Testis (tissue), 5 donors: ENCODE measurements at places on chromosomes 1 and 21. TPM values are rescaled to one million over a fixed set of nuclear protein-coding genes. Genes with fewer than 3 reads are reported as not detected.

- H3K27me3 ChIP-seq, result no peaks in the 10 kb centered on the region
- DNase-seq, result no peak
- H3K27ac ChIP-seq, result no peak overlapping the region
- H3K4me1 ChIP-seq, result no peaks in the 10 kb centered on the region
These were observed 89.5 kb downstream of the RUNX1 start for GRCh38 chr21:34959607-34960006.

DNA sequence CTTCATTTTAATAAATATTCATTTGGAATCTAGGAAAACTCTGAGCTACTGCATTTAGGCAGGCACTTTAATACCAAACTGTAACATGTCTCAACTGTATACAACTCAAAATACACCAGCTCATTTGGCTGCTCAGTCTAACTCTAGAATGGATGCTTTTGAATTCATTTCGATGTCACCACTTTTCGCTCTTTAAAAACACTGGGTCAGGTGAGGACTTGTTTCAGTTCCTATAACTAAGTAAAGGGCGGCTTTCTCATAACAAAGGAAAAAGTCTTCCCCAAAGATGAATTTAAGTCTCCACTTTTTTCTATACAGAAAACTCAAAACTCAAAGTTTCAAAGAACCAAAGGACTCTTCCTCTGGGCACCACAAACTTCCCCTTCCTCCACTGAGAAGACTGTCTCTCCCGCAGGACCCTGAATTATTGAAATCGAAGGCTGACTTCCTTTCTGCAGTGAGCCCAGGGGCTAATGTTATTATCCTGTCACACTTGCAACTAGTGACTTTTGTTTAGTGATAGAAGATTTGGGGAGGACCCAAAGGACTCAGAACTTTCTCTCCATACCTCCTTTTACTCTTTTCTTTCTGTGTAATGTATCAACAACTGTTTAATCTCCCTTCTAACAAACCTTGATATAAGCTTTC is 9.7 kb upstream of the DHX9 start:
- no peak for DNase-seq
- no peaks in the 10 kb centered on the region for H3K4me1 ChIP-seq
- no peaks in the 10 kb centered on the region for H3K27me3 ChIP-seq
- no peak overlapping the region for H3K4me3 ChIP-seq

DNA sequence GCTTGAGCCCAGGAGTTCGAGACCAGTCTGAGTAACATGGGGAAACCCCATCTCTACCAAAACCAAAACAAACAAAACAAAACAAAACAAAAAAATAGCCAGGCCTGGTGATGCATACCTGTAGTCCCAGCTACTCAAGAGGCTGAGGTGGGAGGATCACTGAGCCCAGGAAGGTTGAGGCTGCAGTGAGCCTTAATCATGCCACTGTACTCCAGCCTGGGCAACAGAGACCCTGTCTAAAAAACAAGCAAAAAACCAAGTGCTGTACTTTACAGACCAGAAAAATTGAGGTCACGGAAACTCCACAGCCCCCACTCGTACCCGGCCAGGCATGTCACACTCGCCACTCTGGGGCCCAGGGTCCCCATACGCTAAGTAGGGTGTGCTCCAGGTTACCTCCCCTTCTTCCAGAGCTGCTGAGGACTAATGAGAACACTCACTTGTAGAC is 22.9 kb downstream of the ATP2B4 start:
- DNase-seq, result no peak
- H3K4me3 ChIP-seq, result no peak overlapping the region

DNA sequence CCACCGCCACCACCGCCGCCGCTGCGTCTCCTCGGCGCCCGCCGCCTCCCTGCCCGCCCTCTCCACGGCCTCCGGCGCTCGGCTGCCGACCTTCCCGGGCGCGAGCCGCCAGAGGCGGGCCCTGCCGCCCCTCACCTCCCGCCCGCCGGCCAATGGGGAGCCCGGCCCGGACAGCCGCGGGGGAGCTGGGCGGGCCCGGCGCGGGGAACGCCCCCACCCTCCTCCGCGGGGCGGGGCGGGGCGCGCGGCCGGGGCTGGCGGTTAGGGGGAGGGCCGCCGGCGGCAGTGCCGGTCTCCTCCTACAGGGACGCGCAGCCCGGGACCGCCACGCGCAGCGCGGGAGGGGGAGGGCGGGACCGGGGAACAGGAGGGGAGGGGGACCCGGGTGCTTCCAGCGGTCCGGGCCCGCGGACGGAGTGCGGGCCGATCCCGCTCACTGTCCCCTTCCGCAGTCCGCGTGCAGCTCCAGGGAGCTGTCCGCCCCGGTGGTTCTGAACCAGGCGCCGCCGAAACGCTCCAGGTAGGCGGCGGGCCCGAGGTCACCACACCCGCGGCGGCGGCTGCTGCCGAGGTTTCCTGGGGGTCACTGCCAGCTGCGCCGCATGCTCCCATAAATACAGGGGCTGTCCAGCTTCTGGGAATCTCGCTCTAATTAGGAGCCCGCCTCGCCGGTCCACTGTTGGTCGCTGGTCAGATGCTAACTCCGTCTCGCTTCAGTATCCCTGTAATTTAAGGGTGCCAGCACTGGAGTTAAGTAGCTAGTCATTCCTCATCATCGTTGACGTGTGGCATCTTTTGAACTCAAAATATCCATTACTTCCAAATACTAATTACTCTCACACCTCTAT is at the start of gene PGBD5:
PGBD5 (minus strand) TSS at position 87 of the 848 bp plus-strand sequence. CDS start 404 bp downstream, outside the sequence.
- no peaks in the 10 kb centered on the region for H3K36me3 ChIP-seq
- H3K27me3 ChIP-seq, result no peaks in the 10 kb centered on the region
- H3K27ac ChIP-seq, result no peak within 1 kb of the TSS
- peak; percentile 79 for DNase-seq
- H3K4me1 ChIP-seq, result peaks cover 18% of the 10 kb centered on the region

GRCh38 chr1:48294656-48295055 is 72.1 kb downstream of the SLC5A9 start:
- H3K4me3 ChIP-seq, result no peak overlapping the region
- no peaks in the 10 kb centered on the region for H3K27me3 ChIP-seq
- H3K4me1 ChIP-seq, result no peaks in the 10 kb centered on the region
- H3K27ac ChIP-seq, result no peak overlapping the region

DNA sequence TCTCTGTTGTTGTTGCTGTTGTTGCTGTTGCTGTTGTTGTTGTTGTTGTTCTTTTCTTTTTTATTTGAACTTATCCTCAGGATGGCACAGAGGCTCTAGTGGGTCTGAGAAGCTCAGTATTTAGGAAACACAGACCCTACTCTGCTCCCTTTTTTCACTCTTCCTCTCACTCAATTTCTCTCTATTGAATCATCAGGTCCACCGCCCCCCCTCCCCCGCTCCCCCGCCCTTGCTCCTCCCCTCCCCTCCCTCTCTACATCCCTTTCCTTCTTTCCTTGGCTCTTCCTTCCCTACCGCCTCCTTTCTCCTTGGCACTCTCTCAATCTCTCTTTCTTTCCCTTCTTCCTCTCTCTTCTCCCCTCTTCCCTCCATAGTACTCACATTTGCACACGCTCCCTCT is 218.5 kb upstream of the ZC3H12A start:
- H3K4me3 ChIP-seq, result no peak overlapping the region
- H3K4me1 ChIP-seq, result no peaks in the 10 kb centered on the region
- no peaks in the 10 kb centered on the region for H3K27me3 ChIP-seq
- no peaks in the 10 kb centered on the region for H3K36me3 ChIP-seq
- DNase-seq, result no peak
- no peak overlapping the region for H3K27ac ChIP-seq

- peaks cover 68% of the 10 kb centered on the region for H3K4me1 ChIP-seq
- no peak for DNase-seq
- H3K27me3 ChIP-seq, result no peaks in the 10 kb centered on the region
- no peak overlapping the region for H3K27ac ChIP-seq
- H3K4me3 ChIP-seq, result no peak overlapping the region
These were observed 15.7 kb upstream of the A3GALT2 start for GRCh38 chr1:33336580-33336979.

GRCh38 chr1:17717594-17718535 is 37.3 kb upstream of the ACTL8 start:
- no peak for DNase-seq
- no peaks in the 10 kb centered on the region for H3K27me3 ChIP-seq
- no peak overlapping the region for H3K27ac ChIP-seq
- no peaks in the 10 kb centered on the region for H3K4me1 ChIP-seq

DNA sequence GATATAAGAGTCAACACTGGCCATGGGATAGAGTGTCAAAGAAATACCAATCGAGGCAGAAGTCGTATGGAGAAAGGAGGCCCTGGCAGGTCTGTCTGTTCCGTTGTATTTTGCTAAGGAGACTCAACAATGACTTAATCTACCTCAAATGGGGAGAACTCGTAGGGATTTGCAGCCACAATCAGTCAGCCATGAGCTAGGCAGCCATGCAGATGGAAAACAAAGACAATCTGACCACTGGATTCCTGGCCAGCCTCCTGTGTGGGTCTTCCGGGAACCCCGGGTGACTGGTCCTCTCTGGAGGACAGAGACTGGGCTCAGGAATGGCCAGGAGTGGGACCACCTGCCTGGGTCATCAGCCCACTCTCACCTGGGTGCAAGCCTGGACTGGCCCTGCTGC is 167.8 kb downstream of the ETS2 start:
- no peaks in the 10 kb centered on the region for H3K36me3 ChIP-seq
- DNase-seq, result no peak

DNA sequence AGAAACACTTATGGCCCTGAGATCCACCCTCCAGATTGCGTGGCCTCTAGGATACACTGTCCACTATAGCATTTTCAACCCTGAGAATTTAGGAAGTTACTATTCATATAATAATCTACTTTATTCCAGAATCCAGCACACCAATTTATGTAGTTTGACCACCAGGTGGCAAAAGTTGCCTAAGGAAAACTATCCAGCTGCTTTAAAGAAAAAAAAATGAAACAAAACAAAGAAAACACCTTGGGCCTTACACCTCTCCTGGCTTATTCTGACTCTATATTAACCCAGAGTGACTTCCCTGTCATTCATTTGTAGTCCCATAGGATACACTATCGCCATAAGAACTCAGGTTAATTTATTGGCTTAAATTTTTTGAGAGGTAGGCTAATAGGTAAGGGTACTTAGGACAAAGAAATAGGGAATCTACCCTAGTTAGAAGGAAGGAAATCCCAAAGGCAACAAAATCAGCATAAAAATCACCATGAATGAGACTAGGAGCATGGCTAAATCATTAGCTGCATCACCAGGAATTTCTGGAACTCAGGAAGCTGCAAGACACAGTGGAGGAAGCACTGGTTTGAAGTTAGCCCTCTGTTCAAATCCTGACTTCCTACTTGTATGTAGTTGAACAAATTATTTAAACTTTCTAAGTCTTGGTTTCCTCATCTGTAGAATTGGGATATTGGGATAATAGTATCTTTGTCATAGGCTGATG is 107.5 kb downstream of the SPAG17 start:
- peak; percentile 15 for DNase-seq
- H3K27ac ChIP-seq, result no peak overlapping the region
- no peak overlapping the region for H3K4me3 ChIP-seq
- H3K36me3 ChIP-seq, result no peaks in the 10 kb centered on the region
- no peaks in the 10 kb centered on the region for H3K27me3 ChIP-seq

DNA sequence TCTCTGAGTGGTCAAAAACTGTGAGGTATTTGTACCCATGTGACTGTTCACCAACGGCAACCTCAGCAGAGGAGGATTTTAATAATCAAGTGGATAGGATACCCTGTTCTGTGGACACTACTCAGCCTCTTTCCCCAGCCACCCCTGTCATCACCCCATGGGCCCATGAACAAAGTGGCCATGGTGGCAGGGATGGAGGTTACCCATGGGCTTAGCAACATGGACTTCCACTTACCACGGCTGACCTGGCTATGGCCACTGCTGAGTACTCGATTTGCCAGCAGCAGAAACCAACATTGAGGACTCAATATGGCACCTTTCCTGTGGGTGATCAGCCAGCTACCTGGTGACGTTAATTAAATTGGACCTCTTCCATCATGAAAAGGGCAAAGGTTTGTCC is 1782.7 kb downstream of the PLA2G4A start:
- H3K27ac ChIP-seq, result no peak overlapping the region
- H3K27me3 ChIP-seq, result no peaks in the 10 kb centered on the region
- DNase-seq, result no peak
- H3K4me3 ChIP-seq, result no peak overlapping the region
- H3K4me1 ChIP-seq, result no peaks in the 10 kb centered on the region

GRCh38 chr1:89171067-89171438 is 4.8 kb downstream of the GBP7 start:
- H3K4me1 ChIP-seq, result no peaks in the 10 kb centered on the region
- no peaks in the 10 kb centered on the region for H3K36me3 ChIP-seq
- DNase-seq, result no peak

DNA sequence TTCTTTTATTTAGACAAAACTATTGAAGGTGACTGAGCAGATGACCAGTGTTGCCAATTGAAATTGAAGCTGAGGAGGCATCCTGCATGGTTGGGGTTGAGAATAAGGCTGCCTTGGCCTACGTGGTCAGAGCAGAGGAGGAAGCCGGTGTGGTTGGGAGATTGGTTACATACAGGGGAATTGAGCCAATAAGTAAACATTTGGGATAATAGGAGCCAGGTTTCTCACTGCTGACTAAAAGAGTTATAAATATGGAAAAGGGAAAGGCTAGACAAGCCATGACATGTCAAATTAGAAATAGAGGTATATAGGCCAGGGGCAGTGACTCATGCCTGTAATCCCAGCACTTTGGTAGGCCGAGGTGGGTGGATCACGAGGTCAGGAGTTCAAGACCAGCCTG is 15.8 kb downstream of the SNX7 start:
- no peaks in the 10 kb centered on the region for H3K27me3 ChIP-seq
- no peaks in the 10 kb centered on the region for H3K36me3 ChIP-seq
- no peak overlapping the region for H3K4me3 ChIP-seq
- DNase-seq, result no peak

DNA sequence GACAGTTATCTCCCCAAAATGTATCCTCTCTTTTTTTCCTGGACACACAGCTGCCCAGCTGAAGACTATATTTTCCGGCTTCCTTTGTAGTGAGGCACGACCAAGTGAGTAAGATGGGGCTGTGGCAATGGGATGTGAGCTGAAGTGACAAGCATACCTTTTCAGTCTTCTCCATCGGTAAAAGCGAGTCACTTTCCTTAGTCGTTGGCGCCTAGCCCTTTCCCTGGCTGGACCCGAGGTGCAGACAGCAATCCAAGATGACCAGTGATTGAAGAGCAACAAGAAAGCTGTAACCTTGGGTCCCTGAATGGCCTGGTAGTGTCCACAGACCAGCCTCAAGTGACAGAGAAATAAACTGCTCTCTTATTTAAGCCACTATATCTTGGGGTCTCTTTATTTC is 155.2 kb downstream of the NR5A2 start:
- H3K4me1 ChIP-seq, result no peaks in the 10 kb centered on the region
- DNase-seq, result no peak
- no peaks in the 10 kb centered on the region for H3K27me3 ChIP-seq
- no peak overlapping the region for H3K27ac ChIP-seq

The S100A4 gene
- total RNA-seq, result 23.8 TPM

The TBX19 gene
- 2.7 TPM for total RNA-seq

The ANGPTL3 gene
- not detected for total RNA-seq

The PARS2 gene
- 12.8 TPM for total RNA-seq

The HSD3B1 gene
- 0.24 TPM for total RNA-seq

The ID3 gene
- total RNA-seq, result 27.2 TPM

The SERPINC1 gene
- 0.24 TPM for total RNA-seq

The PLXNA2 gene
- 5.5 TPM for total RNA-seq

The S100A16 gene
- total RNA-seq, result 158 TPM

The VSIG8 gene
- total RNA-seq, result 0.55 TPM
